ENCODE measurements at places on chromosomes 12 and 14. TPM values are rescaled to one million over a fixed set of nuclear protein-coding genes. Genes with fewer than 3 reads are reported as not detected.

SCFD1 gene
- 80.4 TPM for total RNA-seq

SLC5A8 gene
- not detected for total RNA-seq

PLCZ1 gene
- not detected for total RNA-seq

CCDC177 gene
- total RNA-seq: not detected

HOXC9 gene
- total RNA-seq: not detected

DACT1 gene
- total RNA-seq: 4.7 TPM

PRH2 gene
- total RNA-seq: not detected

ADAMTS20 gene
- total RNA-seq: not detected

CLEC12A gene
- 1.7 TPM for total RNA-seq

CYP27B1 gene
- total RNA-seq: 4.9 TPM
